Stimulated activated CD4-positive, alpha-beta T cell treated with anti-CD3 and anti-CD28 coated beads, Interleukin-15, amount 100 ng/mL, for 1 hour (primary cell): ENCODE measurements at places on chromosomes 6 and 20.

DNA sequence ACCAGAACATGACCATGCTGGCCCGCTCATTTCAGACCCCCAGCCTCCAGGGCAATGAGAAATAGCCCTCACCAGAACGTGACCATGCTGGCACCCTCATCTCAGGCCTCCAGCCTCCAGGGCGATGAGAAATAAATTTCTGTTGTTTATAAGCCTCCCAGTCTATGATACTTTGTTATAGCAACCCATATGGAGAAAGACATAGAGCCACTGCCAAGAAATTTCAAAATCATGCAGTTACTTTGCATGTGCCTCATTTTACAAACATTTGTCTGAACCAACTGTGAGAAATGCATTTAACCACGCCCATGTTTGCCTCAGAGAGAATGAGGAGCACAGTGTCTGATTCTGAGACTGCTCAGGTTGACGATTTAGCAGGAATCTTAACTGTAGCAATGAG lies 15.5 kb downstream of the CYP39A1 start:
- DNase-seq: no peak

- DNase-seq: no peak
These were observed 81.8 kb downstream of the ISM1 start for GRCh38 chr20:13302647-13303450.

- DNase-seq: no peak
These were observed 28.7 kb upstream of the KIF13A start for GRCh38 chr6:18016133-18016532.

GRCh38 chr6:24744911-24745310 lies 26.0 kb upstream of the C6orf62 start:
- no peak for DNase-seq

- DNase-seq: no peak
These were observed 20.6 kb downstream of the DTNBP1 start for GRCh38 chr6:15642276-15642675.

GRCh38 chr20:54707801-54708200 lies 232.4 kb downstream of the DOK5 start:
- no peak for DNase-seq

DNA sequence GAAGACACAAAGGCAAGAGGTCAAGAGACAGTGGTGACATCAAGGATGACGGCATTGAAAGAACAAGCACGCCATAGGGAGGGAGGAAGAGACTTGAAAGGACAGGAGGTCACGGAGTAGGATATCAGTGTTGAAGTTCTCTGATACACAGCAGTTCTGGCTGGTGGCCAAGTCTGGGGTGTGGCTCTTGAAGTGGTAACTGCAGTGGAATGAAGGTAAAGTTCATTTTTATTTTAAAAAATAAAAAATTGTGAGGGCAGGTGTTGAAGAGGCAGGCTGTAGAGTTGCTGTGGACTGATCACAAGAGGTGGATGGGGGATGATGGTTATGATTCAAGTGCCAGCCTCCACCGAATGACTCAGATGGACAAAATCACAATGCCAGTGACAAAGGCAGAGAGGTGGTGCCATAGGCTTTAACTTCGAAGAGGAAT lies 53.2 kb upstream of the BMP2 start:
- DNase-seq: no peak

DNA sequence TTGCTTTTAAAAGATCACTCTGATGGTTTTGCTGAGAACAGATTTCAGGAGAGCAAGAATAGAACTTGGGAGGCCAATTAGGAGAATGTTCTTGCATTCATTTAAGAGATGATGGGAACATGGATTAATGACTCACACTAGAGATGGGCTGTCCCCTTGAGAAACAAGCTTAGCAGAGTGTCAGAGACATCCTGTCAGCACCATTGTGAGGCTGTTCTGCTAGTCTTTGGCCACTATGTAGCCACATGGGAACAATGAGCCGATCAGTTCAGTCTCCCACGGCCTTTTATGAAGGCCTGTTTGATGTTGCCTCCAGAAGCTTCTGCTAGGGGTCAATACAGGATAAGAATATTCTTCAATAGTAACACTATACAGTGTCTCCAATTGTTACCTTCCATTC lies 113.0 kb upstream of the EYA4 start:
- no peak for DNase-seq

DNA sequence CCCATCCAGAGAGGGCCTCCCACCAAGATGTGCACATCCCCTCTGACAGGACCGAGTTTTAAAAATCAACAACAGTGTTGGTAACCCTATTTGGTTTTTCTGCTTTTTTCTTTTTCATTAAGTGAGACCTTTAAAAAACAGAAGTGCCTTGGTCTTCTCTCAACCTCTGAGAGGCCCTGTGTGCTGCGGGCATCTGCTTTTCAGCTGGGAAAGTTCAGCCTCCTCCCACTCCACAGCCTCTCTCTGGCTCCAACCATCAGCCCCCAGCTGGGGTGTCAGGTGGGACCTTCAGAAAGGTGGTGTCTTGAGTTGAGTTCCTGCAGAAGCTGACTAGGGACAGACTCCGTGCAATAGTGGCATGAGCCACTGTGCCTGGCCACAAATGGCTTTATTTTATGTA lies 64.6 kb upstream of the ZMYND8 start:
- no peak for DNase-seq

- DNase-seq: no peak
These were observed 16.9 kb downstream of the MPC1 start for GRCh38 chr6:166365806-166366205.

DNA sequence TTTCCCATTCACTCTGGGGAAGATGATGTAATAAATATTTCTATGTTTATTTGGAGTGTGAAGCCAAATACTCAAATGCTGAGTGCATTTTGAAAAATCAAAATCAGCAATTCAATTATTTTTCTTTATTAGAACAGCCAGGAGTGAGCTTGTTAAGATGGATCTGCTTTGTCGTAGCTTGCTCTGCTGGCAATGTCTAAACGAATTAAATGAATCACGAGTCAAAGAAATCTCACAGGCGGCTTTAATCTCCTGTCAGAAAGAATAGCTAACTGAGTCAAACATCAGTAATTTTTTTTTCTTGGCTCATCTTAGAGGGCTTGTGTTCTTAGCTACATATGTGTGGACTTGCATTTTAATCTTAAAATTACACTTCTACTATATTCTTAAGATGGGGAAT lies 100.2 kb upstream of the HMGN3 start:
- DNase-seq: no peak

GRCh38 chr20:59518881-59519706 lies 85.2 kb upstream of the PHACTR3 start:
- no peak for DNase-seq
